ENCODE measurements at places on chromosomes 4 and X.

- no peak for DNase-seq
Measured at GRCh38 chr4:32985256-32985655, 2265.1 kb downstream of the PCDH7 start.

DNA sequence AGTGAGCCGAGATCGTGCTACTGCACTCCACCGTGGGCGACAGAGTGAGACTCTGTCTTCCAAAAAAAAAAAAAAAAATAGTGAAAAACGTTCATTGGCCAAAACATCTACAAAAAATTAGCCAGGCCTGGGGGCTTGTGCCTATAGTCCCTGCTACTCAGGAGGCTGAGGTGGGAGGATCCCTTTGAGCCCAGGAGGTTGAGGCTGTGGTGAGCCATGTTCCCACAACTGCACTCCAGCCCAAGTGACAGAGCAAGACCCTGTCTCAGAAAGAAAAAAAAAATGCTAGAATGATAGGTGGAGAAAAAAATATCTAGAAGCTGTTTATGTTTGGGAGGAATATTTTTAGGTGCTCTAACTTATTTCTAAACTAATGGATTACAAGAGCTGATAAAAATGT is 14.9 kb downstream of the SPRY1 start:
- DNase-seq = no peak

DNA sequence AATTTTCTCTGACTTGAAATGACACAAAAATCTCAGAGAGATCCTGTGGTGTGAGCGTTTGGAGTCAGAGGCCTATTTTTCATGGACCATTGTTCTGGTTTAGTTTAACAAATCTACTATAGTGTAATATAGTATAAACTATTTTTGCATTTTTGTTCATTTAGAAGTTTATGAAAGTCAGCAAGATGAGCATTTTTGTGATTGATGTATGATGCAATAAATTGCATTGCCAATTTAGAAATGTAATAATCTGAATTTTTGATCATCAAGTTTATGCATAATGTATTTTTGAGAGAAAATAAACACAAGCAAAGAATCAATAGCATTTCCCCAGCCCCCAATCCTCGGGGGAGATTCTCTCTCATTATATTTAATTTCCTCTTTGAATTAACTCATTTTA is 519.5 kb upstream of the FTHL17 start:
- no peak for DNase-seq

- DNase-seq = peak; percentile 5
Measured at GRCh38 chr4:39353478-39354253, 12.5 kb downstream of the RFC1 start.

GRCh38 chr4:67558493-67558892 is at the start of gene STAP1:
Gene STAP1 (plus strand): TSS chr4:67558727. CDS start chr4:67558810, 83 bp downstream.
- DNase-seq = no peak

- DNase-seq = no peak
Measured at GRCh38 chrX:43467608-43468234, 188.4 kb upstream of the MAOA start.

DNA sequence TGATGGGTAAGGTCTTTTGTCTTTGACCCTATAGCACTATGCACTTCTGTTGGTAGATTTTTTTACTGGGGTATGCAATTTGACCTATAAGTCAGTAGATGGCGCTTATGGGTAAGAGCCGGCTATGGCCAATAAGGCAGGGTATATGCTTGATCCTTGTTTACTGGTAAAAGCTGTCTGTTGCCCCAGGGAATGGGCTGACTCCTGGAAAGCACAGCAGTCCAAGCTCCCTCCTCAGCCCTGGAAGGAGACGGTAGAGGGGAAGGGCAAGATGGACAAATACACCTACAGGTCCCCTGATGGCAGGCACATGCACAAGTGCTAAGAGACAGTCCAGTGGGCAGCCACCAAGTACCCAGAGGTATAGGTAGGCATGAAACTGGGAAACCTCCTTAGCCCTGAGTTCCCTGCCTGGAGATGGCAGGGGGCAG is 63.7 kb downstream of the ADAMTS3 start:
- no peak for DNase-seq

DNA sequence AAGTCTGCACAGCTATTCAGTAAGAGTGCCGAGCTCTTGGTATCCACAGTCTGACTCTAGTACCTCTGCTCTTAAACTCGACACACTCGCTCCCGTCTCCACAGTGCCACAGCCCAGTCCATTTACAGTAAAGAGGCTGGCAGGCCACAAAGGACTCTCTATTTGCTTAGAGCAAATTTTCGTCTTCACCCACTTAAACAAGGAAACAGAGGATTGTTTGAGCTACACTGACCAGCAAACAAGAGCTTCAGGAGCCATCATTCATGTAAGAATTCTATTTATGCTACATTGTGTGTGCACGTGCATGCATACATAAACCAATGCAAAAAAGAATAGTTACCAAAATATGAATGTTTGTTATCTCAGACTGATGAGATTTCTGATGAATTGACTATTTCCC is 290.2 kb downstream of the USP46 start:
- DNase-seq = no peak

DNA sequence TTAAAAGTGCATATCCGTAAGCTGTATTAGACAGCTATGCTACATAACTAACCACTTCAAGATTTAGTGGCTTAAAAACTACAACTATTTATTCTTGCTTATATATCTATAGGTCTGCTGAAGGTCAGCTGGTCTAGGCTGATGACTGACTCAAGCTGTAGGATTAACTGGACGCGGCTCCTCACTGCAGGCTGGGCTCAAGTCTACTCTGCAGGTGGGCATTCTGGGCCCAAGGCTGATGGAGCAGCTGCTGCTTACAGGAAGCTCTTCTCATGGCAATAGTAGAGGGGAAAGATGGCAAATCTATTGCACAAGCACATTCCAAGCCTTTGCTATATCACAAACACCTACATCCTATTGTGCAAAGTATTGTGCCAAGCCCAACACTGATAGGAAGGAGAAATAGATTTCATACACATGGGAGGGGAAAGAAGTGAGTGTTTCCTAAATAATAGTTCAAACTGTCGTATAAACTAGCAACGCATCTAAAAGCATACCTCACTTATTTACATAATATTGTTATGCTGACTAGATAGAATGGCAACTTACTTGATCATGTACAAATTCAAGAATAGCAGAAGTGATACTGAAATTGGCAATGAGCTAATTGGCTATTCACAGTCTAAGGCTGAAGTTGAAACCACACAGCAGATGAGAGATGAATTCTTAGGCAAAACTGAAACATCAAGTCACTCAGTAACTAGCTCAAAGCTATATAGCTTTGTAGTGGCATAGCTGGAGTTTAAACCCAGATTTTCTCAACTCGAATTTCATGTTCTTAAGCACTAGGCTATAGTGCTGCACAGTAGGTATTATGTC is 263.8 kb downstream of the NKX6-1 start:
- no peak for DNase-seq

DNA sequence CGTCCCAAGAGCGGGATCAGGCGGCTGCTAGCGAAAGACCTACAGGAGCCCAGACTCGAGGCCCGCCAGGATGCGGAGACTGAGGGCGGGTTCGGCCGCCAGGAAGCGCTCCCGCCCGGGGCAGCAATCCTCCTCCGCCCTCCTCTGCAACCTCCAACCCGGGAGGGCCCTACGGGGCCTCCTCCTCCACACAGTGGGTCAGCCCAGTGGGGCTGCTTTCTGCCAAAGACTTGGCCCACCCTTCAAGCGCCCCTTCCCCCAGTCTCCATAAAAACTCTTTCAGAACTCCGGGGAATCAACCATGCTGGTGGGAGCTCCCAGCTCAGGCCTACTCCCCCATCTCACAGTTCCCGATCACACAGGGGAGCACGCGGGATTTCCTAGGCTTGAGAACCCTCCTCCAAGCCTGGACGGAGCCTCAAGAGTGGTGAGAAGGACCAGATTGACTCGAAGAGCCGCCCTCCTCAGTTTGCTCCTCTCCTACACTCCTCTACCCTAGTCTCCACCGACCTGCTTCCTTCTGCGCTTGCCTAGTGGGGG is 77.5 kb downstream of the RLIM start:
- DNase-seq = no peak

DNA sequence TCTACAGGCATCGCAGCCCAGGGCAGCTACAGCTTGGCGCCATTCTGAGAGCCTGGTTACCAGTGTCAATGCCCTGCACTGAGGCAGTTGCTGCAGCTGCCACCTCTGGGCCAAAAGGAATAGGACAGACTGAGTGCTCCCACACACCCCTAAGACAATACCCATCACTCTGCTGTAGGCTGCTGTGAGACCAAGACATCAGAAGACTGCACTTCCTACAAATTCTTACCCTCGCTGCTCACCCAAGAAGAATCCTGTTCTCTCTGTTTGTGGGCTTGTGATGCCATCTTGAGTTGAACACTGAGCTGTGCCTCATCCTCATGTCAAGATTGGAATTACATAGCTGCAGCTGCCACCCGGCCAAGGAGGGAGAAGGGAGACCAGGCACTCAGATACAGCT is 1847.0 kb upstream of the PCDH10 start:
- DNase-seq = no peak

GRCh38 chr4:14254252-14254651 is 626.7 kb upstream of the BOD1L1 start:
- DNase-seq = no peak

GRCh38 chr4:25913056-25913850 is 767 bp upstream of the SMIM20 start:
- peak; percentile 5 for DNase-seq

All from T-cell (primary cell).